ENCODE measurements at places on chromosomes 3 and 15.

GRCh38 chr3:20503394-20504082 lies 317.5 kb upstream of the SGO1 start:
- DNase-seq = no peak

GRCh38 chr15:86915811-86916331 lies 836.2 kb downstream of the AGBL1 start:
- DNase-seq = peak; percentile 29

DNA sequence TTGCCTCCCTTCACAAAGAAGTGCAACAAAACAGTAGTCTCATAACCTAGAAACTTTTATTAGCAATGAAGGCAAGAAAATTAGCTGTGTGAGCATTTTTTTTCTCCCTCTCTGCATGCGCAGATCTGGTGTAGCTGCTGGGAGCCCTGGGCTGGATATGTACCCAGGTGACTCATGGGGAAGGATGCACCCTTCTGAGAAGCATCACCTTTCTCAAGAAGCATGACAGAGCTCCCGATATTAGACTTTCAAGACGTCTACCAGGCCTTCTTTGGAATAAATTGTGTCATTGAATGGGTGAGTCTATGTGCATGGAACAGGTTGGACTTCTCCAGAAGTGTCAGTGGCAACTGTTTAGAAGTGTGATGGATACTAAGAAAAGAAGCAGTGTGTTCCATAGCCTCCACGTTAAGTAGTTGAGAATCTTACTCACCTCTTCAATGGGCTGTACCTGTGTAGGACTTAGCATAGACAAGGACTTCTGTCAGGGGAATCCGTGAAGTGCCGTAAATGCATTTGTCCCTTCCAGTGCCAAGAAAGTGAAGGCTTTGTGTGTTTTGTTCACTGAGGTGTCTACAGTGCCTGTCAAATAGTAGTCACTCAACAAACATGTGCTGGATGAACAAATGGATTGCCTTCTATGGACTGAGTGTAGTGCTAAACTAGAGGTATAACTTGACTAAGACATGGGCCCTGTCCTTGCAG lies 47.7 kb upstream of the RASGRP1 start:
- DNase-seq = no peak

- no peak for DNase-seq
Measured at GRCh38 chr15:61700803-61701202, 359.4 kb downstream of the VPS13C start.

All from COR-L47 (cell line).